Myocyte (in vitro differentiated cells): ENCODE measurements at places on chromosomes 6 and 20.

GRCh38 chr6:31791324-31792089, 4.0 kb downstream of the VARS1 start:
- peak; percentile 61 for DNase-seq

DNA sequence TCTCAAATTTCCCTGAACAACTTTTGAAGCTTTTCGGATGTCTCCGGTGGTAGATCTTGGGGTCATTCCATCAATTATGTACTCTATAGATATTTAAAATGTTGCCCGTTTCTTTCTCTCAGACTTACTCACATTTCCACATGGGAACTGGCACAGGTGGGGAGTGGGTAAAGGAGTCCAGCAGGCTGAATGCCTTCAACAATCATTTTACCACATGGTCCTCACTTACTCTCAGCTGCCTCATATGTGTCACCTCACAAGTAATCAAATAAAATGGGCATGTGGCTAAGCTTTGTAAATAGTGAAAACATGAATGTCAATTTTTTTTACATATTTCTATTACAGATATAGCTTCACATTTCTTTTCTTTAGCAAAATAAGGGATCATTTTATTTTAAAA, 677 bp downstream of the HLA-DQA1 start:
- DNase-seq = no peak

DNA sequence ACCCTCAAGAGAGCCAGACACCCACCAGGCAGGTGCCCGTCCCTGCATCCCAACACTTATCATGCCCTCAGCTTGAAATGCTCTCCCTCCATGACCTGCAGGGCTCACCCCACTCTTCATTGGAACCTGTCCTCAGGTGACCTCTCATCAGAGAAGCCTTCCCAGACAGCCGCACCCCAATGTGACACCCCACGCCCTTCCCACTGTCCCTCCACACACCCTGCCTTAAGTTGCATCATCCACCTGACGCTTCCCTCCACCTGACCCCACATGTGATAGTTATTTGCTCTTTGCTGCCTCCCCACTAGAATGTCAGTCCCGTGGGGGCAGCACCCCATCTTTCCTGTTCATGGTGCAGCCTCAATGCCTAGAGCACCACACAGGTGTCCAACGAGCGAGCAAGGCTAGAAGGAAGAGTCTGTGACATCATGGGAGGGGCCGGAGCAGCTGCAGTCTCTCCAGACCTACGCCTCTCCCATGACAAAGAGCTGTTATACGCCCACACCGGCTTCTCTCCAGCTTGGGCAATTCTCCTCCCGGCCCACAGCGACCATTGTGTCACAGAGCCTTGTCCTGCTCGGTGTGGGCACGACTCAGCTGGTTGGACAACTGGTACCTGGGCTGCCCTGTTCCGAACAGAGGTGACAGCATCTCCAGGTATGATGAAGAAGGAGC, 58.2 kb downstream of the NFATC2 start:
- DNase-seq = no peak

- DNase-seq = no peak
Observed at GRCh38 chr6:142443532-142443931, 141.7 kb downstream of the ADGRG6 start.

DNA sequence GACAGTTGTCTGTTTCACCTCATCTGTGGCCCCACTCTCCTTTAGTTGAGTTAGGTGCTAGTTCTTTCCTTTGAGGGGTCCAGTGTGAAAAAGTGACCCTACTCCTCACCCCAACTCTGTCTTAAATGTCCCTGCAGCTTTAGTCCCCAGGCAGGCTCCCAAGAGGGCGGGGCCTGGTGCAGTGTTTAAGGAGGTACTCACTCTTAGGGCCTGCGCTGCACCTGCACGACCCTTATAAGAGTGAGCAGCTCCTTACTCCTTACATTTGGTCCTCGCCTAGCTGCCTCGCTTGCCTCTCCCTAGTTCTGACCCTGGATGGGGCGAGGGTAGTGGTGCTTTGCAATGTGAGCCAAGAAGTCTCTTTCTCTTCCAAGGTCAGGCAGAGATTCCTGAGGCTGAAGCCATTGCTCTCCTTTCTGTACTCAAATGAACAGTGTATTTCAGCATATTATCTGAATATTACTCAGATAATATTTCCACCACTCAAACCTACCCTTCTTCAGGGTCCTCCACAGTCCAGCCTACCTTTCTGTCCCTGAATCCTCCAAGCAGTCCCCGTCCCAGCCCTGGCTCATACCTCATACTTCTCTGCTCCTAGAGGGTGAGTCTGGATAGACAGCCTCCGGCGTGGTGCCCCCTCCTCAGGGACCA, 11.9 kb upstream of the VEGFA start:
- DNase-seq = no peak

DNA sequence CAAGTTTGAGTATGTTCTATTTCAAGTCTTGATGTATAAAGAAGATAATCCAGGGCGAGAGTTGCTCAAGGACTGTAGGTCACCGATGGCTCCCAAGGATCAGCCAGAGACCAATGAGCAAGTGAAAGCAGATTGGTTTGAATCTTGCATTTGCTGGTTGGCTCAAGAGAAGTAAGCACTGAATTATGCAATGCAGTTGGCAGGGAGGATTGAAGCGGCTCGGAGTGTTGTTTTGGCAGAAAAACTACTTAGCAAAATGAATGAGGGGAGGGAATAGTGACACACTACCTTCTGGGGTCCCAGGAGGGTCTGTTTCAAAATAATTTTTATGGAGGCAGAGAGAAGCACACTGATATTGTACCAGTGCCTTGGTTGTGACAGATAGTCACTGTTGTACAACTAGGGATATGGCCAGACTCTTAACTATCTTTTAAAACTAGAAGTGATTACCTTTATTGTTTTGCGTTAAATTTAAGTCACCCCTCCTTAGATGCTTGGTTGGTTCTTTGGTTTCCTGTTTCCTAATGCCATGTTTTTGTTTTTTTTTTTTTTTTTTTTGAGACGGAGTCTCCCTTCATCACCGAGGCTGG, 15.7 kb downstream of the SASH1 start:
- peak; percentile 17 for DNase-seq

DNA sequence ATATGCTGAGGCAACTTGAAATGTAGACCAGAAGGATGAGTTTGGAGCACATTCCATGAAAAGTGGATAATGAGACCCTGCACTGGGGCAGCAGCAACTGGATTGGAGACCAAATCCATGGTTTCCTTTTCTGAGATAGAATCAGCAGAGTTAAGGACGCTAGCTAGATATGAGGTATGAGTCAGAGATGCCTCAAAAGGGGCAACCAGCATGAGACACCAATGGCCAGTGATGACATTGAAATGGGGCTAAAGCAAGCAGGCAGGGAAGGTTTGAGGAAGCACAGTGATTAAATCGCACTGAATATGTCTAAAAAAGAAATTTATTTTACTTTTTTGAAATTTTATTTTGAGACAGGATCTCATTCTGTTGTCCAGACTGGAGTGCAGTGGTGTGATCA, 802.4 kb downstream of the TFAP2A start:
- DNase-seq = no peak

DNA sequence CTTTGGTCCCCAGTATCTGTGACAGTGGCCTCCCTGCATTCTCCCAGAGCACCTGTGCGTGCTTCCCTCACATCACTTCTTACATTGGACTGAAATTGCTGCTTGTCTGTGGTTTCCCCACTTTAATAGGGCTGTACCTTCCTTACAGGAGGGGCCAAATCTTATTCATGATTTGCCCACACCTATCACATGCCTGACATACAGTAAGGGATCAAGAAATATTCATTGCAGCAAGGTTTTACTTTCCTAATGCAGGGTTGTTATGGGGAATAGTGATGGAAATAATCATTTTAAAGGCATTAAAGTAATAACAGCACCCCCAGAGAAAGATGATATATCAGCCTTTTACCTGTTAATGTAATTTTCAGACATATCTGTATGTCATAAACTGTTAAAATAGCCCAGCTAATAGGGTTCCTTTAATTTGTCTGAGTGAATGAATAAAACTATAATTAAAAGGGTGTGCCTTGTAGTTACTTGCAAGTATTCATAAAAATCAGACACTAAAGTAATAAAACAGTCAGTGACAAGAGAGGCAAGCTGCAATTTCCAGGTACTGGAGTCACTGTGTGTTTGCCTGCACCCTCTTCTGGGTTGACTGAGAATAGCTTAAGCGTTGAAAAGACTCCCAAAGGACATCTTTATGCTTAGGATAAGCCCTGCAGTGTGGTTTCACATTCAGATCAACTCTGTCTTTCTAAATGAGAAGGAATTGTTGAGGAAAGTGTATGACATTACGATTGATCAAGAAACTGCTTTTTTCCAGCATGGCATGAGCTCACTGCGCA, 182.7 kb downstream of the PHACTR1 start:
- no peak for DNase-seq

GRCh38 chr6:3061501-3061941, 6.8 kb upstream of the RIPK1 start:
- DNase-seq = no peak

GRCh38 chr6:113190170-113190569, 667.0 kb upstream of the MARCKS start:
- no peak for DNase-seq

GRCh38 chr6:90818163-90818562, 231.3 kb upstream of the MAP3K7 start:
- DNase-seq = peak; percentile 51

DNA sequence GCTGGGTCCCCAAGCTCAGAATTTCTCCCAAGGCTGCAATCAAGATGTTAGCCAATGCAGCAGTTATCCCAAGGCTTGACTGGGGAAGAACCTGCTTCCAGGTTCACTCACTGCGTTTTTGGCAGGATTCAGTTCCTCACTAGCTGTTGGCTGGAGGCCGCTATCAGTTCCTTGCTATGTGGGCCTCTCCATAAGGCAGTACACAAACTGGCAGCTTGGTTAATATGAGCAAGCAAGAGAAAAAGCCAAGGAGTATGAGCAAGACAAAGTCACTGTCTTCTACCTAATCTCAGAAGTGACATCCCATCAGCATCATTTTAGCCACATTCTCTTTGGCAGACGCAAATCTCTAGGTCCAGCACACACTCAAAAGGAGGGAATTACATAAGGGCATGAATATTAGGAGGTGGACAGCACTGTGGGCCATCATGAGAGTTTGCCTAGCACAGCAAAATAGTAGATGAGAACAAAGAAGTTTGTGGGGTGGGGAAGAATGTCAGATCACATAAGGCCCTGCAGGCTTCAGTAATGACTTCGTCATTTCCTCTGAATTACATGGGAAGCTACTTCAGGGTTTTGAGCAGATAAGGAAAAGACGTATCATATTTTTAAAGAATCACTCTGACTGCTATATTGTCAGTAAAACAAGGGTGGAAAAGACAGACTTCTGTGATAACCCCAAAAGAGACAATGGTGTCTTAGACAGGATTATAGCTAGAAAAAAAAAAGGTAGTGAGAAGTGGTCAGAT, 25.5 kb downstream of the LMBRD1 start:
- no peak for DNase-seq
